ENCODE measurements at places on chromosomes 5 and 9.

GRCh38 chr9:7185612-7186011 is 427.8 kb downstream of the KDM4C start:
- DNase-seq, result no peak

DNA sequence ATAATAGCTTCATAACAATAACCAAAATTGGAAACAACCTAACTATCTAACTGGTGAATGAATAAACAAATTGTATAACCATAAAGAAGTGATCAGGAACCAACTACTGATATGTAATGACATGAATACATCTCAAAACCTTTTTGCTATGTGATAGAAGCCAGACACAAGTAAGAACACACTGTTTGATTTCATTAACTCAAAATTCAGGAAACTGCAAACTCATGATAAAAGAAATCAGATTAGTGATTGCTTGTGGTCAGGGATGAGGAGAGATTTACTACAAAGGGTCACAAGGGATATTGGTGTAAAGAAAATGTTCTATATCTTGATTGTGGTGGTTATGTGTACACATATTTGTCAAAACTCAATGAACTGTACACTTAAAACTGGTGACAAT is 22.6 kb upstream of the BRINP1 start:
- DNase-seq, result no peak

GRCh38 chr5:152811988-152812387 is 406.9 kb upstream of the NMUR2 start:
- no peak for DNase-seq

GRCh38 chr5:122371511-122372151 is 59.6 kb downstream of the SNCAIP start:
- no peak for DNase-seq

GRCh38 chr5:50325237-50325832 is 115.8 kb downstream of the EMB start:
- peak; percentile 57 for DNase-seq

DNA sequence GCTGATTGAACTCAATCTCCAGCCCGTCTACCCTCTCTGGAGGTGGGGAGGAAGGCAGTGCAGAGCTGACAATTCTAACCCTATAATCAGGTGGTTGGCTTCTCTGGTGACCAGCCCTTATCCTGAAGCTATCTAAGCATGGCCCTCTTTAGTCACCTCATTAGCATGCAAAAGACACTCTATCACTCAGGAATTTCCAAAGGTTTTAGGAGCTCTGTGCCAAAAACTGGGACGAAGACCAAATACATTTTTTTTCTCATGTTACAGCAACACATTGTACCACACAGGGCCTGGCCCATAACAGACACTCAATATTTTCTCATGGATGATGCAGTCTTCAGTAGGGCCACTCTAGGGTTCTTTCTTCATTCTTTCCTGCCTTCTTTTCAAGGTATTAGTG is 118.8 kb upstream of the VLDLR start:
- DNase-seq, result no peak

DNA sequence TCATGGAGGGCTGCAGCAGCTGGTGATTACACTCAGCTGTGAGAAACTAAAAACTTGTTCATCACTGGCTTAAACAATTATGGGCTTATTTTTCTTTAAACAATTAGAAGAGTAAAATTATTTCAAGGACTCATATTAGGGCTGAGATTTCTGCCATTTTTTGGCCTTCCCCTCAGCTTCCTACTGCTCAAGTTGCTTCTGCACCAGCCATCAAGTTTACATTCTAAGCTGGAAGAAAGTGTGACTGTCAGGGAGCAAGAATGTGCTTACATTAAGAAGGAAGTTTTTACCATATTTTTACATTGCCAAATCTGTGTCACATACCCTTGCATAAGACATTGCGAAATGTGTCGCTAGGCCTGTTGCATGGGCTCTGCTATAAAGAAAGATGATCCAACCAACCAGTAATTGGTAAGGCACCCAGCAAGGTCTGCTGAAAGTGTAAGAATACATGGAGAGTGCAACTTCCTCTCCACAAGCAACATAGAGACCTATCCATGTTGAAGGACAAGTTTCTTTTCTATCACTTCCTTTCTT is 260.3 kb upstream of the CDH10 start:
- DNase-seq, result peak; percentile 86

GRCh38 chr5:53965459-53965858 is 344.9 kb downstream of the ARL15 start:
- DNase-seq, result no peak

DNA sequence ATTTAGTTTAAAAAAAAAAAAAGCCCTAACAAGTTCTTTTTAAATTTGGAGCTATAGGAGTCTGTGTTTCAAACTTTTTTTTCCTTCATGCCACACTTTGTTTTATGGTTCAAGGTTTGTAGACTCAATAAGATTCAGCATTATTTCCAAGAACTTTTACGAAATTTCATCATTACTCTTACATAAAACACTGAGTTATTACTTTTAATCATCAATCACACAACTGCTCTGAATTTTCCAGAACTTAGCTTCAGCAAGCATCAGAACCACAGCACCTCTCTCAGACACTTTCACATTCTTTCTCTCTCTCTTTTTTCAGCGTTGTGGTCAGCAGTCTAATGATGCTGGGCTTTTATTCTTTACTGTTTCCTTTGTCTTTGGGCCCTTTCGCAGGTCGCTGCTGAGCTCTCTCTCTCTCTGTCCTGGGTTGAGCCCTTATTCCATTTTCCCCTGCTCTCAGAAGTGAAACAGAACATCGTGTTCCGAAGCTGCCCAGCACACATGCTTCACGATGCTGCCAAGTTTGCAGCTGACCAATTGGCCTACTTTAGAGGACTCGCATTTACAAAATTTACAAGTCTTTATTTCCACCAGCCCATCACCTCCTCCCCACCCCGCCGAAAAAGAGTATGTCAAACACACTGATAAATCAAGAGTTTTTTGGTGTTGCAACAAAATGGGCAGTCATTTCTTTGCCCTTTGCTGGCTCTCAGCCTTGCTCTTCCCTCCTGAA is 44.6 kb upstream of the PIK3R1 start:
- DNase-seq, result no peak

DNA sequence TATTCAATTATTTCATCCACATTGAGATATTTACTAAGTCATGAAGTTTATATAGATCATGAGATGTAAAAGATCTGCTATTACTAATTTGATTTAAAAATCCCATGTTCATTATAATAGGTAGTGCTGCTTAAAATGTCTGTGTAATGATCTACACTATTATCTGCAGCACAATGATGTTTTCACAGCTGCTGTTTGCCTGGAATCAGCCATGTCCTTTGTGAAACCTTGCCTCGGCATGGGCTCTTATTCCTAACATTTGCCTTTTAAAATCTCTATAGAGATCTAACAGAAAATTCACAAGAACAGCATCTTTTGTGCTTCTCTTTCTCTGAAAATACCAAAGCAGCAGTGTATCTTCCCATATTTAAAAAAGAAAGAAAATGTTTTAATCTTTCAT is 444.6 kb downstream of the PTPRD start:
- DNase-seq, result no peak

DNA sequence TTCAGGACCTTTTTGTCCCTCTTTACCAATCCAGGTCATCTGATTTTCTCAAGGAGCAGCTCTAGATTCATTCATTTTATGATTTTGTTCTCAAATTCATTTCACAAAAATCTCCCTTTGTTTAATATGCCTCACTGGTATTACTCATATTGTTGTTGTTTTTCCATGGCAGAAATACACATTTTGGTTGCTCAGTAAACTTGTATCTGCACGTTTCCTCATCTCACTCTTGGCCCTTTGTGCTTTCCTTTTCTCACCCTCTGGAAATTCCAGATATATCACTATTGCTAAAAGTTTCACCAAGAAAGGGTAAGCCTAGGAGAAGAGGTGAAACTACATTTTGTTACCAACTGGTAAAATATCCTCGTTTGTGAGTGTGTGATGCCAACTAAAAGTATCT is 14.8 kb downstream of the ASPN start:
- no peak for DNase-seq

DNA sequence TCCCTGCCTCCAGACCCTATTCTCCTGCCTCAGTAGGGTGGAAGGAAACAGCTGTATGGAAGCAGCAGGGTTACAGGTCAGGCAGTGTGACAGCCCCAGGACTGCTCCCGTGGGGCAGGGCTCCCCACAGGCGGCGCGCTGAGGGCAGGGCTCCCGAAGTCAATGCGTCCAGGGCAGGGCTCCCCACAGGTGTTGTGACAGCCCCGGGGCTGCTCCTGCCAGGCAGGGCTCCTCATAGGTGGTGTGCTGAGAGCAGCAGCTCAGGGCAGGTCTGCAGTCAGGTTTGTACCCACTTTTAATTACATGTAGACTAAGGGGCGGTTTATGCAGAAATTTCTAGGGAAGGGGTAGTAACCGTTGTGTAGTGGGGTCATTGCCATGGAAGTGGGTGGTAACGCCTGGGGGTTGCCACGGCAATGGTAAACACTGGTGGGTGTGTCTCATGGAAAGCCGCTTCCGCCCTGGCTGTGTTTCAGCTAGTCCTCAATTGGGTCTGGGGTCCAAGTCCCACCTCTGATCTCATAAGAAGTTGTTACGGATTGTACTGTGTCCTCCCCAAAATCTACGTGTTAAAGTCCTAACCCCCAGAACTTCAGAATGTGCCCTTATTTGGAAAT is 16.7 kb upstream of the TERT start:
- no peak for DNase-seq

GRCh38 chr9:136558373-136558772 is 12.5 kb upstream of the NOTCH1 start:
- DNase-seq, result peak; percentile 73

- DNase-seq, result no peak
Measured at GRCh38 chr5:58358501-58359178, 101.2 kb downstream of the PLK2 start.

DNA sequence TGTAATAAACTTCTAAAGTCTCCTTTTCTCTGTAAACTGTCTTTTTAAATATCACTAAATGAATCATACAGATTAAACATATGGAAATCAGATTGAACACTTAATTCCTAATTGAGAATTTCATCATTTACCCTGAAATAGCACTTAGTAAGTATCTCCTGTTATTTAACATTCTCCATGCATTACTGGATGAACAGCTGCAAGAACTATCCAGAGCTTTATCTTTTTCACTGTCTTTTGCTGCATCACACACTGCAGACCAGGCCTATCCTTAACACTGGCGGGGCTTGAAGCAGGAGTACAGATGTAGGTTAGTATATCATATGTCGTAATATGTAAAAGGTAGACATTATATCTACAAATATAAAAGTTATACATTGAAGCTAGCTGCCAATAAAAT is 108.7 kb upstream of the EFNA5 start:
- no peak for DNase-seq

- no peak for DNase-seq
Measured at GRCh38 chr9:100170556-100170955, 71.5 kb downstream of the INVS start.

All from NB4 (cell line).